Stimulated activated CD4-positive, alpha-beta T cell treated with anti-CD3 and anti-CD28 coated beads, Interleukin-4, amount 100 ng/mL, for 4 hours (primary cell): ENCODE measurements at places on chromosomes 5 and 9.

DNA sequence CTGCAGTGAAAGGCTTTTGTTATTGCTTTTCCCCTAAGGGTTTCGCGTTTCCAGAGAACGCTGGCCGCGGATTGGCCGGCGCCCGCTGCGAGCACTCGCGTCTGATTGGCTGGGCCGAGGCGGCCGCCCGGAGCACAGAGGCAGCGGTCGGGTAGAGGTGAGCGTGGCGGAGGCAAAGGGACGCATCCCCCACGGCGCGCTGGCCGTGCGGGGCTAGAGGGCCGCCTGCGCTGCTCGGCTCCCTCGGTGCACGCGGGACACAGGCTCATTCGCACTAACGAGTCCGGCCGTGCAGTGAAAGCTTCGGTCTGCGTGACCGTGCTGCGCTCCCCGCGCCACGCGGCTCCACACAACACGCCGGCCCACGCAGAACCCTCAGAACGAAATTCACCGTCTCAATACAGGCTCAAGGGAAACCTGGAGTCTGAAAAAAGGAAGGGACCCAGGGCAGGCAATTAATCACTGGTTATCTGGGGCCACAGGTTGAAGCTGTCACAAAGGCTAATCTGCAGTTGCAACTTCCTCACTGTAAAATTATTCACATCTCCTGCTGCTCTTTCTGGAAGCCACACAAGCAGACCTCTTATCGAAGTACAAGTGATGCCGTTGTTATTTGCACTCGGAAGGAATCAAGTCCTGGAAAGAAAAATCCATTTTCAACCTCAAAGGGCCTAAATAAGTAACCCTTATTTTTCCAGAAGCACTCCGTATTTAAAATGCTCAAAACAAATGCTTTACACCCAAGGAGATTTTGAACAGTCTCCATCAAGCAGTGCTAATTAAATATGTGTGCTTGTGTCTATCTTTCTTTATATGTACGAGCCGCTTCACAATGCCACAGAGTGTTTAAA is 94.6 kb downstream of the ZNF608 start:
- DNase-seq: peak; percentile 26

GRCh38 chr9:136052991-136053756 is 41.9 kb downstream of the NACC2 start:
- DNase-seq: no peak

DNA sequence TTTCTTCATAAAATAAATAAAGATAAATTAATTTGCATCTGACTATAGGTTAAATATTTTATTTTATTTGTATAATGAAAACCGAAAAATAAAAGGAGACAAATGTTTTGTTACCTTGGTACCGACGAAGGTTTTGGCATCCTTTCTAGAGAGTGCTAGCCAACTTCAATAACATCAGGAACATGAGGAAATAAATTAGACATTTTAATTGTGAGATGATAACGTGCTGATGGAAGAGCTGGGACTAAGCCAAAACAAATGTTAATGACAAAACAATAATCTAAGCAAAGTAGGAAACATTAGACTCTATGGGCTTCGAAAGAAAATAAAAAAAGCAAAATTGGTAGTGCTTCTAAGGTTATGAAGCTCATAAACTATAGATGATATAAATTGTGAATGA is 201.0 kb downstream of the IRX2 start:
- DNase-seq: no peak

DNA sequence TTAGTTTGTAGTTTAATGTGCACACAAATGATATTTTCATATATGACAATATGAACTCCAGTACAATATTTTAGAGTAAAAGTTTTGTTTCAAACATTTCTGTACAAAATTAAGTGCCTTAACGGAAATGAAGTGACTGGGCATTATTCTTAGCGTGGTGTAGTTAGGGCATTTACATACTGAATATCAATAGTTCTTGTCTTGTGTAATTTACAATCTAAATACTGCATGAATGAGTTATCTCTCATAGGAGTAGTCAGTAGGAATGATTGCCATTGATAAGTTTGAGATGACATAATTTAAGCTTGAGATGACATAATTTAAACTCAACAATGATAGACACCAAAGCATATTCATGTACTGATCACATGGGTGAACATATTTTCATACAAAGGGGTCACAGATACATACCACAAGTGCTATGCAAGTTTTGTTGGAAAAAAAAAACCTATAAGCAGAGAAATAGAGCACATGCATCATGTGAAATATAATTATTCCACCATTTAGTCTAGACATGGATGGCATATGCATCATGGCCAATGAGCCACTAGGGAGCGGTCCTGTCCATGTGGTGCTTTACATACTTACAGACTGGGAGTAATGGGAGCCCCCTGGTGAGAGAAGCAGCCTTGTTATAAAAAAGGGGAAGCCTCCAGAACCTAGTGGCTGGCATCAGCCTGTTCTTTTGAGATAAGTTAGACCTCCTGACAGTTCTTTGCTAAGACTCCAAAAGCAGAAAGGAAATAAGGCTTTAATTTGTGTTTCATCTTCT is 1523.9 kb downstream of the MAT2B start:
- DNase-seq: no peak
